ENCODE measurements at places on chromosomes 3 and 15.

- peak; percentile 70 for DNase-seq
Observed at GRCh38 chr3:65995030-65995429, 43.7 kb downstream of the MAGI1 start.

DNA sequence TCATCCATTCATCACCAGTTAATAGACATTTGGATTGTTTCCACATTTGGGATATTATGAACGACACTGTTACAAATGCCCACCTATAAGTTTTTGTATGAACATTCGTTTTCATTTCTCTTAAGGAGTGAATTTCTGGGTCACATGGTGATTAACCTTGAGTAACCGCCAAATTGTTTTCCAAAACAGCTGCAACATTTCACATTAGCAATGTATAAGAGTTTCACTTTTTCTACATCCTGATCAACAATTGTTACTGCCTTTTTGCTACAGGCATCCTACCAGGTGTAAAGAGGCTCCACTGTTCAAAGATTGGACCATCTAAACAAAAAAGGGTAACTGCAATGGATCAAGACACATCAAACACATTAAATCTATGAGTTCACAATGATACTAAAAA is 52.0 kb downstream of the CPEB1 start:
- DNase-seq = no peak

GRCh38 chr3:58661836-58662420 is 4.6 kb downstream of the FAM3D start:
- no peak for DNase-seq

DNA sequence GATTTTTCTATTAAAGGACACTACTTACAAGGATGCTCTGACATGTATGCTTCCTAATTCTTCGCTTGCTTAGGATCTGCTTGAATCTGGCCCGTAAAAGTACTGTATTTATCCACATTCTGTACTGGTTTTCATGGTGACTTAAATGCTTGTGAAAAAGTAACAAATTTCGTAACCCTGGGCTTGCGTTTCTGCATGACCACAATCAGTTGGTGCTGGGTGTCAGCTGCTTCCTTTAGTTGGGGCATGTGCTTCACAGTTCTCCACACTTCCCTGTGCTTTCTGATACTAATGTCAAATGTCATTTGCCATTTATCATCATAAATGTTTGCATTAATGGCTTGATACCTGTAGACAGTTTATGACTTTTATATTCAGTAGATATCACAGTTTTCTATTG is 218.4 kb upstream of the MLF1 start:
- DNase-seq = no peak

- DNase-seq = no peak
Observed at GRCh38 chr3:105042586-105042985, 324.1 kb upstream of the ALCAM start.

- peak; percentile 86 for DNase-seq
Observed at GRCh38 chr3:71466483-71466882, 117.0 kb downstream of the FOXP1 start.

DNA sequence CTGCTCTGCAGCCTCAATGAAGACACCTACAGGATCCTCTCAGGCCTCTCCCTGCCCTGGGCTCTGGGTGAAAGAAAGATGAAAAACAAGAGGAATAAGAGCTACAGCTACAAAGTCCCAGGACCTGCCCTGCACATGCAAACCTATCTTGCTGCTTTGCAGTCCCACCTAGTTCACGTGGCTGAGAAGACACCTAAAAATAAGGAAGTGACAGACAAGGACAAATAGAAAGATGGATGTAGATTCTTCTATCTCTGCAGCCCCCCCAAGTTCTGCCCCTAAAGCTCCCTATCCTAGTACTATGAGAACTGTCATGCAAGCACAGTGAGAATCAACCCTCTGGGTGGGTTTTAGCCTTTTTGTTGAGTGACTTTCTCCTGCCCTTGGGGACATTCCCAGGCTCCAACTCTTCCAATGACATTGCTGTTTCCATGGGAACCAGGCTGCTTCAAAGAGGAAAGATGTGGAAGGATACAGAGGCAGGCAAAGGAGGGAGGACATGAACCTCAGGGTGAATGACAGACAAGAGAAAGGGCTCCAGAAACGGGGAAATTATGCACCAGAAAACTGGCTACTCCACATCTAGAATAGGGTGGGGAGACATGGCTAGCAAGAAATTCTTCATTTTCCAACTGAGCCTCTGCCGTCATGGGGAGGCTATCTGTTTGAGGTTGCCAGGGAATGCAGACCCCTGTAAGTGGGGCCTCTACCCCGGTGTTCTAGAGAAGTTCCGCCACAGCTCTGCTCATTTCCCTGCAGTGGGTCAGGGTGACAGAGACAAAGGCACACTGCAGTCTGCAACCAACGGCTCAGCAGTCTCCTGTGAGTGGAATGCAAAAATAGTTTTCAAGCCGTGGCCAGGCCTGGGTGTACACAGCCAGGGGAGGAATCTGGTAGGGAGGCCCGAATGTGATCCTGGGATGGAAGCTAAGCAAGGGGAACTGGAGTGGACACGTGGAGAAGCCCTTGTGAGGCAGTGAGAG is 5.2 kb downstream of the CSPG5 start:
- no peak for DNase-seq

DNA sequence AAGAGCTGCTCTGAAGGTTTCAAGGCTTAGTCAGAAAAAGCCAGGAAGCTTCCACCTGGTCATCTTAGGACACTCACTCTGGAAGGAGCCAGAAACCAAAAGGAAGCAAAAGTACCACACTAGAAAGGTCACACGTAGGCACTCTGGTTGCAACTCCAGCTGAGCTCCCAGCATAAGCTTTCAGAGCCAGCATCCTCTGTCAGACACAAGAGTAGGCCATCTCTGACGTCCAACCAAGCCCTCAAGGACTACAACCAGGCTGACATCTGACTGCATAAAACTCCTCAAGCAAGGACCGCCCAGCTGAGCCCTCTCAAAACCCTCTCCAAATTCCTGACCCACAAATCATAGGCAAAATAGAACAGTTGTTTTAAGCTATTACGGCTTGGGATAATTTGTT is 12.8 kb downstream of the SH3BP5 start:
- DNase-seq = no peak

DNA sequence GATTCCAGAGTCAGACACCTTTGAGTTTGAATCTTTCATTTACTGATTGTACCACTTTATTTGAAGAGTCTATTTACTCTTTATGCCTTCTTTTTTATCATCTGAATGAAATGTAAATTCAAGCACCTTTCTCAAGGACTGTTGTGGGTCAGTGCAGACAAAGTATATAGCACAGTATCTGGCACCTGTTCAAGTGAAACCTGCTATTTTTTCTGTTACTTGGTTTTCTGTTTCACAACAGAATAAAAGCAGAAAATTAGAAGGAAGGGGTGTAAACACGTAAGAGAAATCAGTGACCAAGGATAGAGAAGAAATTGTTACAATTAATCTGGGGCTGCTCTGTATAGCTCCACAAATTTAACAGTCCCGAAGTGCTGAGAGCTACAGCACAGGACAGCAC is 357.4 kb downstream of the RSL24D1 start:
- no peak for DNase-seq

GRCh38 chr3:185062191-185062590 is 90.7 kb downstream of the C3orf70 start:
- DNase-seq = no peak

DNA sequence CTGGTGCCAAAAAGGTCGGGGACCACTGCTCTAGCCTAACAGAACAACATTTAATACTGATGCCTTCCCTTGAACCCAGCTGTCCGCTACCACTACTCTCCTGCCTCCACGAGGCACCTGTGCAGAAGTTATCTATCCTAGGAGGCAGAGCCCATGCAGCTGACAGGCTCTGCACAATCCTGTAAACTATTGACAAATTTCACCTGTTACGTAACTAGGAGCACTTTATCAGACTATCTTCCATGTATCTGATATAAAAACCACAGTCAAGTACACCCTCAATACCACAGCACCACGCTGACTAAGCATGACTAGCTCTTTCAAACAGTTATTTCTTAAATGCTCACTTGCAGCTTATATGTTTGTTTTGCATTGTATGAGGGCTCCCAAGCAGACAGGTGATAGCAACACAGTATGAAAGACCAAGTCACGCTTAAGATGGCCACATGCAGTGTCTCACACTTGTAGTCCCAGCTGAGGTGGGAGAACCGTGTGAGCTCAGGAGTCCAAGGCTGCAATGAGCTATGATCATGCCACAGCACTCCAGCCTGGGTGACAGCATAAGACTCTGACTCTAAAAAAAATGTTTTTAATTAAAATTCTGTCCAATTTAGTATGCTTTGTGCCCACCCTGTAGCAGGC is 4.5 kb upstream of the IL17RC start:
- DNase-seq = no peak

DNA sequence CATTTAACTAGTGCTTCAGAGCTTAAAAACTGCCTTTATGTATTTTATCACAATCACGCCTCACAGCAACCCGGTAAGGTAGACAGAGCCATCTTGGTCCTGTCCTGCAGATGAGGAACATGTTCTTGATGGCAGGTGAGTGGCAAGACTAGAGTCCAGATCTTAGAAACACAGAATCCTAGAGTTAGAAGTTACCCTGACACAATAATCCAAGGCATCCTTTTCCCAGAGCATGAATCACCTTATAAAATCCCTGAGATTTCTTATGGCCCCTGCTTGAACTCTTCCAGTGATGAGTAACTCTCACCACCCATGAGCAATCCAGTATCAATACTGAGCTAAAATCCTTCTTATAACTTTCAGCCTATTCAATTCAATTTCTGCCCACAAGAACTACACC is 16.9 kb downstream of the POPDC2 start:
- DNase-seq = peak; percentile 58

- DNase-seq = no peak
Observed at GRCh38 chr3:187684444-187684843, 14.2 kb upstream of the SST start.

Measured in dermis blood vessel endothelial cell (primary cell).